ENCODE measurements at places on chromosomes 11 and 22.

DNA sequence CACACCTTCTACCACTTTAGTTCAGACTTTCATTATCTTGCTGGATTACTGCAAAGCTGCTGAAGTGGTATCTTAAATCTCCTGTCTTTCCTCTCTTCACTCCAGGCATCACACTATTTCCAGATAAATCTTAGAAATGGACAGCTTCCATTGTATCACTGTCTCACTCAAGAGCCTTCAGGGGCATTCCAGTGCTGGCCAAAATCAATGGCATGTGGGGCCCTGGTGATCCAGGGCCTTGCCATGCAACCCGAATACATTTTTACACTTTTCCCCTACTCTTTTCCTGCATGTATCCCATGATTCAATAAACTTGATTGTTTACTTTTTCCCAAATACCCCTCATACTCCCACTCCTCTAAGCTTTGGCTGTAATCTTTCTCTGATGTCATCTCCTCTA lies 39.4 kb upstream of the DEUP1 start:
- DNase-seq = no peak

DNA sequence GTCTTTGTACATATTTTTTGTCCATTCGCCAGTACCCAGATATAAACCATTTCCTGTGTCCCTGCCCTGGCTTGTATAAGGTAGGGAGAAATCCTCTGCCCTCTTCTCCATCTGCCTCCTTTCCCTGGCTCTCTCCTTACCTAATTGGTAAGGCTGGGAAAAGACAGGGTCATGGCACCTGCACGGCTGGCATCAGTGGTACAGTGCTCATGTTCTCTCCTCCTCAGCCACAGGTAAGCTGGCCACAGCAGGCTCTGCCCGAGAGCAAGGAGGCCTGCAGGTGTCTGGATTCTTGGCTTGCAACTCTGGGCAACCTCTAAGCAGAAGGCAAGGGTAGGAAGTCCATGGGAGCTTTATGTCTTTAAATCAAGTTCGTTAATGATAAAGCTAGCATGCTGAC lies 419.9 kb downstream of the BUD13 start:
- no peak for DNase-seq

GRCh38 chr11:1530686-1531448 lies 41.2 kb downstream of the DUSP8 start:
- DNase-seq = no peak

GRCh38 chr22:39353346-39353745 lies 3.6 kb downstream of the SYNGR1 start:
- no peak for DNase-seq

- DNase-seq = no peak
Observed at GRCh38 chr11:67581469-67581868, 2.1 kb upstream of the GSTP1 start.

DNA sequence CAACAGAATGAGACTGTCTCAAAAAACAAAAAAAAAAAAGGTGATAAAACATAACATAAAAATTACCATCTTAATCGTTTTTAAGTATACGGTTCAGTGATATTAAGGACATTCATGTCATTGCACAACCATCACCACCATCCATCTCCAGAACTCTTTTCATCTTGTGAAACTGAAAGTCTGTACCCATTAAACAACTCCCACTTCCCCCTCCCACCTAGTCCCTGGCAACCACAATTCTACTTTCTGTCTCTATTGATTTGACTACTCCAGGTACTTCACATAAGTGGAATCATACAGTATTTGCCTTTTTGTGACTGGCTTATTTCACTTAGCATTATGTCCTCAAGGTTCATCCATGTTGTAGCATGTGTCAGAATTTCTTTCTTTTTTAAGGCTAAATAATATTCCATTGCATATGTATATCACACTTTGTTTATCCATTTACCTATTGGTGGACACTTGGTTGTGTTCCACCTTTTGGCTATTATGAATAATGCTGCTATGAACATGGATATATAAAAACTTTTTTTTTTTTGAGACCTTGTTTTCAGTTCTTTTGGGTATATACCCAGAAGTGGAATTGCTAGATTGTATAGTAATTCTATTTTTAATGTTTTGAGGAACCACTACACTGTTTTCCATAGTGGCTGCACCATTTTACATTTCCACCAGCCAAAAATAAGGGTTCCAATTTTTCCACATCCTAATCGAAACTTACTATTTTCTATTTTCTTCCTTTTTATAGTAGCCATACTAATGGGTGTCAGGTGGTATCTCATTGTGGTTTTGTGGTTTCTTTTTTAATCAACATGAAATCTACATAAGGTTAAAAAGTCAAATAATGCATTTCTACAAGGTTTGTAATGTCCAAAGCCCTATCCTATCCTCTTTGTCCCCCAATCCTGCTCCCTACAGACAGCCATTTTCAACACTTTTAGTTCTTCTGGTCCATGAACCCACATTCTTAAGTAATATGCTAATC lies 23.4 kb upstream of the PIK3C2A start:
- no peak for DNase-seq

- no peak for DNase-seq
Observed at GRCh38 chr22:30436196-30436595, 10.6 kb downstream of the MTFP1 start.

GRCh38 chr11:94181943-94182342 lies 53.3 kb downstream of the PANX1 start:
- DNase-seq = no peak

DNA sequence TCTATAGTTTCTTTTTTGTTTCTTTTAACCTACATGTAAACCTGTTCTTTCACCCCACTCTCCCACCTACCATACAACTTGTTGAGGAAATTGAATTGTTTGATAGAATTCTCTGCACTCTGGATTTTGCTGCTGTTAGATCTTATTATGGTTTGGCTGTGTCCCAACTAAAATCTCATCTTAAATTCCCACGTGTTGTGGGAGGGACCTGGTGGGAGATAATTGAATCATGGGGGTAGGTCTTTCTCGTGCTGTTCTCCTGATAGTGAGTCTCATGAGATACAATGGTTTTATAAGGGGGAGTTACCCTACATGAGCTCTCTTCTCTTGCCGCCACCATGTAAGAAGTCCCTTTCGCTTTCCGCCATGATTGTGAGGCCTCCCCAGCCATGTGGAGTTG lies 15.0 kb upstream of the PITPNB start:
- DNase-seq = no peak

GRCh38 chr11:16561150-16561549 lies 177.3 kb upstream of the C11orf58 start:
- no peak for DNase-seq

- no peak for DNase-seq
Observed at GRCh38 chr11:119974051-119974450, 163.9 kb downstream of the TRIM29 start.

DNA sequence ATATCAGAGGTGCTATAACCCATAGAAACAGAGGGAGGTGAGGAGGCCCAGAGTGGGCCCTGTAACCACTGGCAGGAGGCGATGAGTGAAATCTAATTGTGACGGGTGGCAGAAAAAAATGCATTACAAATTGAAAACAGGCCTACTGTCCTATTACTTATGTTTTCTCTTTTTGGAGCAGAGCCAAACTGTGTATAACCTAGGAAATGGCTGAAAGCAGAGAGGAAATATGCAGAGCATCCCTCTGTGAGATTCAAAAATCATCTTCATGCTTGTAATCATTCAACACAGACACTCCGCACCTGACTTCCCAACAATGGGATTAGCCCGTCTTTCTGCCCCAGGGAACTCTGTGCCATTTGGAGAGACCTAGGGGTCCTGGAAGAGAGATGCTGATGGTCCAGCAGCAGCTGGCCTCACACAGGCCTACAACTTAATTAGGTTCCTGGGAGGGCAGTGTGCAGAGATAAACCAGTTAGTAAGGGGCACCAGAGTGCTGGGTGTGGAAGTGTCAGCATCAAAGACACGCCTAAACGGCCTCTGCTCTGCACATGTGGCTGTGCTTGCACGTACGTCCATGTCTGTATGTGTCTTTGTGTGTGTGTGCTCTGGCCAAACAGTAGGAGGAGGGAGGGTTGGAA lies 41.8 kb downstream of the MAP6 start:
- no peak for DNase-seq

- DNase-seq = no peak
Observed at GRCh38 chr22:40345815-40346184, 500 bp upstream of the ADSL start.

DNA sequence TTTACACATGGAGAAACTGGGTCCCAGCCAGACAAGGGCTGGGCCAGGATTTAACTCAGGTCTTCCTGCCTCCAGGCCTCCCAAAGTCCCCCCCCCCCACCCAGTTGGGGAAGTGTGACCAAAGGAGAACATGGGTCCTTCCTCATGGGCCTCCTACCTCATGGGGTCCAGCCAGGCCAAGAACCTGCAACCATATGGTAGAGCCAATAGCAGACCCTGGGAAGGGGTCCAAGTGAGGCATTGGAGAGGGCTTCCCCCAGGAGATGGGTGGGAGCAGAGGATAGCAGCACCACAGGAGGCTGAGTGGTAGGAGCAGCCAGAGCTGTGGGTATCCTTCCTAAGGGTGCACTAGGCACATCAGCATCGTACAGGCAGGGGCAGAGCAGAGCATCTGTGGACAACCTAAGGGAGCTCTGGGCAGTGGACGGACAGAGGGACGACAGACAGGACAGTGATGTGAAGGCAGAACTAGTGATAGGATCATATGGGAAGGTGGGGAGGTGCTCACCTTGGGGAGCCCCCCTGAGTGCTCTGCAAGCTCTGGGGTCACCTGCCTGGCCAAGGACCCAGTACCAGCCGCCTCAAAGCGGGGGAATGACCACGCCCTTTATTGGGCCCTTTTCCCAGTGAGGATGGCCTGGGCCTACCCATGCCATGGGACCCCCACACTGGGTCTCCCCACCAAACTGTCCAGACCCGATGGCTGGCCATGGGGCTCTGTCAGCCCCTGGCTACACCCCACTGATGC lies 4.5 kb downstream of the ARVCF start:
- no peak for DNase-seq

- no peak for DNase-seq
Observed at GRCh38 chr11:119320776-119321524, 4.0 kb upstream of the MCAM start.

DNA sequence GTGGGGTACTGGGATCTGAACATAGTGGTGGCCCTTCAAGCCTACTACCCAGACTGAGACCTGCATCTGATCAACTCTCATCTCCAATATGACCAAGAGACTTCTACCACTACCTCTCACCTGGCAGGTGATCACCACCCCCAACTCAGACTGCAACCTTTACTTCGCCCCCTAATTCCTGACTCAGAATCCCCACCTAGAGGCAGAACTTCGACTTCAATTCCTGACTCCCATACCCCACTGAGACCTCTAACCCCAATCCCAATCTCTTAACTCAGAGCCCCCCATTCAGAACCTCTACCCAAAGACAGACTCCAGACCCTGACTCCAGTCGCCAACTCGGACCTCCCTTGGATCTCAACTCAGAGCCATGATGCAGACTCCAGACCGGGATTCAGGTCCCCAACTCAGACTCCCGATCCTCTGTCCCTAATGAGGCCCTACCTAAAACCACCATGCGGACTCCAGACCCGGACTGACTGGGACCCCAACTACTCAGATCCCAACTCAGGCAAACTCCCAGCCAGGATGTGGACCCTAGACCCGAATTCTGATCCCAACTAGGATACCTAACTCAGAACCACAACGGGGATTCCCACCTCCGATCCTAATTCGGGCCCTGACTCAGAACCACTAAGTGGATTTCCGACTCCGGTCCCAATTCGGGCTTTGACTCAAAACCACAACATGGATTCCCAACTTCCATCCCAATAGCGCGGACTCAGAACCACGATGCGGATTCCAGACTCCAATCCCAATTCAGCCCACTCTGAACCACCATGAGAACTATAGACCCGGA lies 1.2 kb downstream of the KCNQ1OT1 start:
- no peak for DNase-seq

DNA sequence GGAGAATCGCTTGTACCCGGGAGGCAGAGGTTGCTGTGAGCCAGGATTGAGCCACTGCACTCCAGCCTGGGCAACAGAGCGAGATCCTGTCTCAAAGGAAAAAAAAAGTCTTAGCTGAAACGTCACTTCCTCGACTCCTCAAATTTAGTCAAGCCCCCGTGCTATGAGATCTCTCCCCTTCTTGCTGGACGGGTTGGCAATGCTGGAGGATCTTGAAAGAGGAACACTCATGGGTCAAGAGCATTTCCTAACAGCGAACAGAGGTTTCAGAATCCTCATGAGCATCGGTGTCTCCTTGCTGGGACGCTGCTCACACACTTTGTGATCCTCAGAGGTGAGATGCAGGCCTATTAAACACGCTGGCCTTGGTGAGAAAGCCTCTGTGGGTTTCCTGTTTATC lies 35.9 kb downstream of the APOL3 start:
- DNase-seq = no peak

- no peak for DNase-seq
Observed at GRCh38 chr11:44389963-44390605, 80.1 kb upstream of the ALX4 start.

DNA sequence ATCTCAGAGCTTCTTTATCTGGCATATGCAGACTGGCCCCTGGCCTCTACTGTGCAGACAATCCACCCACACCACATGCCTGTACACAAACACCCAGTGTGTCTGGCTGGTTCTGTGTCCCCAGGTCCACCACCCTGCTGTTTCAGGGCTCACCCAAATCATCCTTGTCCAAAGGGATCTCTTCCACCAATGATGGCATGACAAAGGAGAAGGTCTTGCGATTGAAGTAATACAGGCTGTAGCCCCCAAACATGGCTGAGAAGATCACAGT lies 1.7 kb downstream of the SLC37A4 start:
- DNase-seq = no peak

- DNase-seq = no peak
Observed at GRCh38 chr11:64696045-64696444, 27.0 kb downstream of the NRXN2 start.

DNA sequence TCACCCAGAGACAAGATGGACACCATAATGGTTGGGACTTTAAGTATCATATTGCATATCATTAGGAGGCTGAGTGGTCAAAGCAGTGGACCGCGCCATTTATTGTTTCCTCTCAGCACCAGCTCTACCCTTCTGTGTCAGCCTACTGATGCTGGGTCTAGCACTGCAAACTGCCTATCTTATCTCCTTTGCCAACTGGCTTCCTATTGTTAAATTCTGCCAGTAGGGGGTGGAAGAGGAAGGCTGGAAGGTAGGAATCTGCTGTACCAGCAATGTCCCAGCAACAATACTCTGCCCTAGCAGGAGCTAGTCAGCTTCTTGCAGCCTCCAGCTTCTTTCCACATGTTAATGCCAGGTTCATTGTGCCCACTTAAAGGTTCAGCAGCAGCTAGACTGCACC lies 367.1 kb upstream of the PDGFD start:
- no peak for DNase-seq

GRCh38 chr22:20618488-20618887 lies 111.1 kb downstream of the MED15 start:
- no peak for DNase-seq

Measured in cortex of kidney (tissue), 1 donor.